ENCODE measurements at places on chromosomes 6 and 20.

GRCh38 chr6:122676688-122677087 is 66.5 kb downstream of the PKIB start:
- no peak for DNase-seq

GRCh38 chr20:8066662-8067061 is 47.1 kb upstream of the TMX4 start:
- no peak for DNase-seq

- no peak for DNase-seq
Observed at GRCh38 chr20:36775196-36775595, 1.6 kb upstream of the DSN1 start.

GRCh38 chr20:18363708-18364107 is 75.4 kb downstream of the ZNF133 start:
- DNase-seq = no peak

DNA sequence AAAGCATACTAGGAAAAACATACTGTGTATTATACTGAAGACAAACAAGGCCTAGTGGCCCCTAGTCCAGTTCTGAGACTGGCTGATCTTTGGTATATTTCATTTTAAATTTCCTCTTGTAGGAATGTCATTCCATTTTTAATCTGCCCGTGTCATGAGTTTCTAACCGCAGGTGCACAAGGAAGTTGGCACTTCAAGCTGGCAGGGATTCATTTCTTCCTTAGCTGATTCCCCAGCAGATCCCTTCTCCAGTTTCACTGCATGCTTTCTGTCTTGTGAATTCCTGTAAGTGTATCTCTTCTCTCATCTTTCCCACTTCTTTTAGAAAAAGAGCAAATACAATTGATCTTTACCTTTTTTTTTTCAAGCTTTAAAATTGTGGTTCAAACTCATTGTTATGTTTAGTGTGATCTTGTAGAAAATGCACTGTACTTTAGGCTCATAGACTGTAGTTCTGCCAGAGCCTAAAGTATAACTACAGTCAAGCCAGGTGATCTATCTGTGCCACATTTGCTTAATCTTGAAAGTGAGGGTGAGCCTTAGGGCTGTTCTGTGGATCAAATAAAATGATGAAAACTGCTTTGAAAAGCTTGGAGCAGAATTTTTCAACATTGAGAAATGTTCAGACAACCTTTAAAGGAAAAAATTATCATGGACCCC is 37.0 kb downstream of the RNF217 start:
- no peak for DNase-seq

DNA sequence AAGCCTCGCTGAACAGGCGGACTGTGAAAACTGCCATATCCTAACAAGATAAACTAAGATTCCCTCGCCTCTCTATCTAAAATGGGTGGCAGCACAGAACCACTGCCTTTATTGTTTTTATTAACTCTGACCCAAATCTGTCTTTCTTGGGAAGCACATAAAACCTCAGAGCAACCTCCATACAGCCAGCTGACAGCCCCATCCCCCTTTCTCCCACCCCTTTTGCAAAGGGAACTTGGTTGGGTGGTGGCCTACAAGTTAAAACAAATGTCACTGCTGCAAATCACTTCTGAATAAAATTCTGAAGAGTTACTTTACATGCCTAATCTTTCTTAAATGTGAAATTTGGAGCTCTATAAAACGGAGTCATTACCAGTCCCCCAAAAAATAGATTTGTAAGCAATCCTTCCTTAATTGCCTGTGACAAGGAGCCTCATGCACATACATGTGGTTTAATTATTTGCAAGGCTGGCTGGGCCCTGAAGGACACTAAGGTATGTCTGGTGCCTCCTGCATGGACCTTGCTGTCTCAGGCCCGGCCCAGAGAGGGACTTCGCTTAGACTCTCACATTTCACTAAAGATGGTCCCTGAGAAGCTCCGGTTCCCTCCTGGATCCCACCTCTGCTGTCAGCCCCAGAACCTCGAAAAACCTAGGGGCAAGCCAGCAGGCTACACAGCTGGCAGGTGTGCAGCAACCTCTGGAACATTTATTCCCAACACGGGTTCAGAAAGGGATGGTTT is 21.7 kb downstream of the PXDC1 start:
- no peak for DNase-seq

DNA sequence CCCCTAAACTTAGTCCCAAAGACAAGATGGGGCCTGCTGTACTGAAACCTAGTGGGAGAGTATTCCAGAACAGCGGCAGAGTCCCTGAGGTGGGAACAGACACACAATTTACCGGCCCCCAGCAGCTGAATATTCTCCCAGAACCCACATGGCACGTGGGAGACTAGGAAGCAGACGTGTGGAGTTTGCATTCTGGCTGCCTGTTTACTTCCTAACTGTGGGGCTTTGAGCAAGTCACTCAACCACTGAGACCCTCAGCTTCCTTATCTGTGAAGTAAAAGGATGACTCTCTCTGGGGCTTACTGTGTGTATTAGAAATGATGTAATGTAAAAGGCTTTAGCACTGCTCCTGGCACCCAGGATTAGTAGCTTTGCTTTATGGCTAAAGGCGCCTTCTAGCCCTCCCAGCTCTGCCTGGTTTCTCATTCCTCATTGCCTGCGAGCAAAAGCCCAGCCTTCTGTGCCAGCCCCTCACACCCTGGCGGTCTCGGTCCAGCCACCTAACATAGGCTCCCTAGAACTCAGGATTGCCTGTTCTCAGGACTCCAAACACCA is 353.1 kb downstream of the CDC5L start:
- DNase-seq = no peak

DNA sequence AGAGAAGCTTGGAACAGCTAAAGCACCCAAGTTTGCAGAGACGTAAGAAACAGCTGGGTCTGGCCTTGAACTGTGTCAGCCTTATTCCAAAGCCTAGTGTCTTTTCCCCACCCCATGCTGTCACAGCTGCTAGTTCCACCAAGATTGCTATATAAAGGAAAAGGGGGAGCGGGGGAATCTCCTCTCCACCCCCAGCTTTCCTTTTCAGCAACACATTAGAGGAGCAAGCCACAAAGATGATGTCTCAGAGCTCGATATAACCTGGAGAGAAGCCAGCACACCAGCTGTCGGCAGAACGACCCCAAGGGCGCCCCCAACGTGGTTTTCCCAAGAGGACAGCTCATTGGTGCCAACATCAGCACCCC is 36.5 kb downstream of the ATP9A start:
- no peak for DNase-seq

GRCh38 chr6:86215323-86215722 is 572.6 kb upstream of the SYNCRIP start:
- no peak for DNase-seq

DNA sequence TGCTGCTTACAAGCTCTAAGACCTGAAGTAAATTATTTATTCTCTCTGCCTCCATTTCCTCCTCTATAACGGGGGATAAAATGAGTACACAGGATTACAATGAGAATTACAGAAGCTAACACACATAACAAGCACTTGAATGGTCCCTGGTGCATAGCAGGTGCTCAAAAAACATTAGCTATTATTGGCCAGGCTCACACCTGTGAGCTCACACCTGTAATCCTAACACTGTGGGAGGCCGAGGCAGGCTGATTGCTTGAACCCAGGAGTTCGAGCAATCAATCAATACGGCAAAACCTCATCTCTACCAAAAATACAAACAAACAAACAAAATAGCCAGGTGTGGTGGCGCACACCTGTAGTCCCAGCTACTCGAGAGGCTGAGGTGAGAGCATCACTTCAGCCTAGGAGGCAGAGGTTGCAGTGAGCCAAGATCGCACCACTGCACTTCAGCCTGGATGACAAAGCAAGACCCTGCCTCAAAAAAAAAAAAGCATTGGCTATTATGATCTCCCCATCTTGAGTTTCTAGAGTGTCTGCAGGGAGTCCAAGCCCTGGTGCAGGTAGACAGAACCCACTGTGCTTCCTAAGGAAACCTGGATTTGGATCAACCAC is 68.1 kb downstream of the PREX1 start:
- DNase-seq = no peak

DNA sequence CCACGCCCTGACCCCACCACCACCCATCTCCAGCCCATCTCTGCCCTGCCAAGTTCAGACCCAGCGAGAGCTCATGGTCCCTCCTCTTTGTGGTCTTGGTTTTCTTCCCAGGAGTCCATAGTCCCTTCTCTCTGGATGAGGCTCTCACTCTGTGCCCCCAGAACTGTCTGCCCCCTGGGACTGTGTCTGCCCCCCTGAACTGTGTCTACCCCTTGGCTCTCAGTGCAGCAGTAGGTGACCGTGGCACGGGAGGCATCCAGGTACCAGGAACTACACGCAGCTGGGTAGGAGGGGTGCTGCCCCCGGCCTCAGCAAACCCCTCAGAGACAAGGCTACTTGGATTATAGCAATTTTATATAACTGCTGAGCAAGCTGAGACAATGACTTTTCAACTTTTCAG is 23.6 kb downstream of the PRR18 start:
- no peak for DNase-seq
